ENCODE measurements at places on chromosomes 7 and 10.
A peak's percentile ranks its signal among the peaks of the same experiment; 100 is the strongest.

DNA sequence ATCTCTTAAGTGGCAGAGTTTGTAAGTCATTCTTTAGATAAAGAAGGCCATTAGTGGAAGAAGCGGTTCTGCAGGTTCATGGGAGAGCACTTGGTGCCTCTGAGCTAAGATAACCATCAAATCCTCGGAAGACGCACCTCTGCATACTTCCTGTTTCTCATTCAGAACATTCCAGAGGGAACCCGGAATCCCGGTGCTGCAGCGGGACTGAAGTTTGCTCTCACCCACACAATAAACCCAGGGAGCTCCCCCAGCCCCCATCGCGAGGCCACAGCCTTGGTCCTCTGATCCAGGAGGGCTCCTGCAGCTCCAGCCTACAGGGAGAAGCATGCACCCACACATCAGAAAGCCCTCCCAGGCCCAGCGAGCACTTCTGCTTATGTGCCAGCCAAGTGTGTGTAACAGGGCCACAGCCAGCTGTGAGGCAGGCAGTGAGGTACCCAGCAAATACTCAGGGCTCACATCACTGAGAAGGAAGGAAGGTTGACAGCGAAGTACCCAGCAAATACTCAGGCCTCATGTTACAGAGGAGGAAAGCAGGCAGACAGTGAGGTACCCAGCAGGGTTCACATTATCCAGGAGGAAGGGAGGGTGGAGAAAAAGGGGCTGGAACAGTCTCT, 142.4 kb downstream of the DIP2C start:
- no peak for DNase-seq

GRCh38 chr7:19537942-19538401, 170.9 kb downstream of the POLR1F start:
- no peak for DNase-seq

- DNase-seq: peak; percentile 82
Measured at GRCh38 chr7:1725199-1725690, 55.2 kb downstream of the ELFN1 start.

DNA sequence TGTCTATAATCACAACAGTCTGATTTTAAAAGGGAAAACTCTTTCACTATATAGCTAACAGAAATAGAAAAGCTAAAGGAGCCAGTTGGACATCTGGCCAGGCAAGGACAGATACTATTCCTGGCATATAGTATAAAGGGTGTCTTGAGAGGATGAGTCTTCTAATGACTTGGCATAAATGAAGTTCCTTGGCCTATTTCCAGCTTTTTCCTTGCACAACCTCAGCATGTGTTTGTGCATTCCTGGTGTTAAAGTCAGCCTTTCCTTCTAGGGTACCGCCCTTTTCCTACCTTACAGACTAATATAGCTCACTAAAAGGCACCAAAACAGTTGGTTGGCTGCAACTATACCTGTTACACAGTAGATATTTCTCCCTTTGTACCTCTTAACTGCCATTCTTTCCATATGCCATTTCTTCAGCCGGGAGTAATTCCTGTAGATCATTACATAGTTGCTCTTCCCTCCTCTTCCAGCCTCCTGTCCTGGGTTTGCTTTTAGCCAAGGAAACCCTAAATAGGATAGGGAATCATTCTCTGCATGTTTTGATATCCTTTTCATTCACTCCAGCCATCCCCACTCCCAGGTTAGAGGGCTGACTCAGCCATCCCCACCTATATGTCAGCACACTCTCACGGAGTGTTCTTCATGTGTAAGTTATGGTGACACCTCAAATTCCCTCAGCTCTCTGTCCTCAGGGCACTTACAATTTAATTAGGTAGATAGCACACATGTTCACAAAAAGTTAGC, 102.1 kb upstream of the MDFIC start:
- no peak for DNase-seq

GRCh38 chr7:63040966-63041610, 957.6 kb upstream of the ZNF722 start:
- DNase-seq: no peak

- DNase-seq: no peak
Measured at GRCh38 chr7:64651632-64652165, 14.2 kb upstream of the ZNF107 start.

GRCh38 chr10:84415539-84416244, 87.3 kb downstream of the CCSER2 start:
- no peak for DNase-seq

DNA sequence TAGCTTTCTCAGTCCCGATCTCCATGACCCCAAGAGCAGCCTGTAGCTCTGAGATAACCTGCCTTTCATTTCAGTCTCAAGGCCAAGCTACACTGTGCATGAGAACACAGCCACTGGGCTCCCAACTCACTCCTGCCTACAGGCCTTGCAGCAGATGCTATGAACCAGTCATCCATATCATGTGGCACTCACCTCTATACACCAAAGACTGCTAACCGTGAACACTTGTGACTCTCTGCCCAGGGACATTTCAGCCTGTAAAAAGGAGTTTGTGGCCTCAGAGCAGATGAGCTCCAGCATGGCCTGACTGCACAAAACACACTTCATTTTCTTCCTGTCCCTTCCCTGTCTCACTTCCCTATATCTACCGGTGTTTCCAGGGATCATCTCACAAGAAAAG, 56.9 kb upstream of the NPY start:
- DNase-seq: no peak

DNA sequence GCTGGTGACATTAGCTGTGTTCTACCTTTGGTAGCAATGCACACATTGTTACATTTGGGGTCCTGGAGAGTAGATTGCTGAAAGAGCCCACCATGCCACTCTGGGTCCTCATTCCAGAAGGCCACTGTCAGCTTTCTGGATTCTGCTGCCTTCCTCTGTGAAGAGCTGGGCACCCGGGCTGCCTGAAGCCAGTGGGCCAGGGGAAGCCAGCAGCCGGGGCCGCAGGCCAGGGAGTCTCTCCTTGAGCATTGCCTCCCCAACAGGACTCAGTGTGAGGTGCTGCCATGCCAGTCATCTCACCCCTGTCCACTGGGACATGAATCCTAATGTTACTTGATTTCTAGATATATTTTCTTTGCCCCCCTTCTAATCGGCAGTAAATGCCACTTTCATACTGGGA, 234.0 kb downstream of the SKAP2 start:
- DNase-seq: no peak

GRCh38 chr7:83681200-83681778, 32.4 kb upstream of the SEMA3E start:
- DNase-seq: no peak

DNA sequence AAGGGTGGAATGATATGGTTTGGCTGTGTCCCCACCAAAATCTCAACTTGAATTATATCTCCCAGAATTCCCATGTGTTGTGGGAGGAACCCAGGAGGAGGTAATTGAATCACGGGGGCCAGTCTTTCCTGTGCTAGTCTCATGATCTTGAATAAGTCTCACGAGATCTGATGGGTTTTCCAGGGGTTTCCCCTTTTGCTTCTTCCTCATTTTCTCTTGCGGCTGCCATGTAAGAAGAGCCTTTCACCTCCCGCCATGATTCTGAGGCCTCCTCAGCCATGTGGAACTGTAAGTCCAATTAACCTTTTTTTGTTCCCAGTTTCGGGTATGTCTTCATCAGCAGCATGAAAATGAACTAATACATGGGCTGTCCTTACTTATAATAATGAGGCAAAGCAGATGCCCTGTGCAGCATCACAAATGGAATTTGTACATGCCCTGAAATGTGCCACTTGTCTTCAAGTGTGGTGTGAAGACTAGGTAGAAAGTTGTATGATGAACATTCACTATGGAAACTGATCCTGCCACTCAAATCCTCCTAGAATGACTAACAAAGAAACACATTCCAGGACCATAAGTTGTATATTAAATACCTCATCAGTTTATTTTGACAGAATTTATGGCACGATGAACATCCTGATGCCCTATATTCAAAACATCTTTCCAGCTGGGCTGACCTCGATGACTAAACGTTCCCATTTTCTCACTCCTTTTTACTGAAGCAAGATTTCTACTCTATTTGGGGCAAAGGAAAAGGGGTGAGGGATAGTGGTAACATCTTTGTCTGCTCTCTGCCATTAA, 122.8 kb upstream of the CTTNBP2 start:
- no peak for DNase-seq

GRCh38 chr7:76294344-76295024, 8.0 kb upstream of the HSPB1 start:
- peak; percentile 95 for DNase-seq

DNA sequence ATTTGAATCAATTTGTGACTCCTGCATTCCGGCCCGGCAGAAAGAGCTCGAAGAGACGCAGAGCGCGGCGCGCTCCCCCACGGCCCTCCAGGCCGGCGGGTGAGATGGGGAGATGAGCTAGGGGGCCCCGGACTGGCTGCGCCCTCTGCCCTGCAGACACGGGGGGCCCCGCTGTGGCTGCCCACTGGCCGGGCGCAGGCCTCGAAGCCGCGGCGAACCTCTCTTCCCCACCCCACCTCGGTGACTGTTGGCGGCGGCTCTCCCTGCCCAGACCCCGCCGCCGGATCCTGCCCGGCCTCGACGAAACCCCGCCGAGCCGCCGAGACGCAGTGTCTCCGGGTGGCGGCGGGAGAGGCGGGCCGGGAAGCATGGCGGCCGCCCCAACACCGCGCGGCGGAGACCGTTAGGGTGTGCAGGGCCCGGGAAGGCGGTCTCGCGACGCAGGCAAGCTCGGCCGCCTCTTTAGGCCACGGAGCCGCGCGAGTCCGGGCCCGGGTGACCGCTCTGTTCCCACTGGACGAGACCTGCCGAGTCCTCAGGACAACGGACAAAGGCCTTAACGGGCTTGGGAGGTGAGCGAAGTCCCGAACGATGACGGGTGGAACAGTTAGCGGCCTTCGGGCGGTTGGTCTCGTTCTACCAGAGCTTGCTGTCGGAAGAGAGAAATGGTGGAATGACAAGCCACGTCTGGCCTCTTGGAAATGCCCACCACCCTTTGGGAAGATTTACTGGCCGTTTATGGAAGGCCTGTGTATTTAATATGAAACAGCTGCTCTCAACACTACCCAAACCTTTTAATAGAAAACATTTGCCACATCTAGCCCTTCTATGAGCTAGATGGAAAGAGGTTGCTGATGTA, 24.3 kb downstream of the NUP42 start:
- no peak for DNase-seq

DNA sequence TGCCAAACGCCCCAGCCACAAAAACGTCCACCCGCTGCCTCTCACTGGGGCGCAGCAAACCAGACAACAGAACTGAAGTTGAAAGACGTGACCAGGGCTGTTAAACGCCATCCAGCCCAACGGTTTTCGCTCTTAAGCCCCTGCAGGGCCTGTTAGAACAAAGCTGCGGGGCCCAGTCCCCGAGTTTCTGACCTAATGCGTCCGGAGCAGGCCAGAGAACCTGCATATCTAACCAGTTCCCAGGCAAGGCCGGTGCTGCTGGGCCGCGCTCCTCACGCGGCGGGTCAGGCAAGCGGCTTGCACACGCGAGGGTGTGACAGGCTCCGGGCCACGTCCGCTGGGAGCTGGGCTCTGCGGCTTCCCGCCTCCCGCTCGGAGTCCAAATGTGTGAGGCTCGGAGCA, 87.0 kb downstream of the PTPRN2 start:
- DNase-seq: no peak

DNA sequence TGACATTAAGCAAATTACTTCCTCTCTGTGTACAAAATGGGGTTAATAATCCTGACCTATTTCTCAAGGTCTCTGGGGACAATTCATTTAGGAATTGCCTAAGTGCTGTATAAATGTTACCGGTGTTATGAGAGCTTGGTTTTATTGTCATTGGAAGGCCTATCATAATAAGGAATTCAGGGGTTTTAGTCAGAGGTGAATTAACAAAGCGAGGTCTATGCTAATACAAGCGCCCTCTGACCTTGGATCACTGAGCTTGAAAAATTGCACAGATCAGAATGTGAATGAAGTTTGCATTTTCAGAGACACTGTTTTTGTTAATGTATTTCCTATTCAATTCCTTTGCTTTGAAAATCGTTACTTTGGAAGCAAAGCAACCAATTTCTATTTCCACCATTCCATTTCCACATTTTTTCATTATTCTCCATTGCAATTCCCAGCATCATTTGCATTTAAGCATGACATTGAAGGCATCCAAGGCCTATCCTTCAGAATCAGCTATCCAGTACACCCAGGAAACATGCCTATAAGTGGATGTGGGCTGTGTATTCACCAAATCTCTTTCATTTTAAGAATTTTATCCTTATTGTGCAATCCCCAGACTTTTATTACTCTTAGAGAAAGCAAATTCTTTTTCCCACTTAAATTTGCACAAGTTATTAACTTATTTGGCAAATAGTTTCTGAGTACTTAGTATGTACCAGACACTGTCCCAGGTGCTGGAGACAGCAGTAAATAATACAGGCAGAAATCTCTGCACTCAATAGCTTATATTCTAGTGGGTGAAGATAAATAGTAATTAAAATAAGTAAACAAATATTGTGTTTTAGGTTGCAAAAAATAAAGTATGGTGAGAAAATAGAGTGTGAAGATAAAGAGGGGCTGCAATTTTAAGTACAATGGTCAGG, 133.1 kb downstream of the NRCAM start:
- DNase-seq: no peak

- no peak for DNase-seq
Measured at GRCh38 chr10:104233817-104234216, 1.7 kb upstream of the CFAP43 start.

GRCh38 chr7:43700646-43701499, 28.4 kb downstream of the COA1 start:
- no peak for DNase-seq

DNA sequence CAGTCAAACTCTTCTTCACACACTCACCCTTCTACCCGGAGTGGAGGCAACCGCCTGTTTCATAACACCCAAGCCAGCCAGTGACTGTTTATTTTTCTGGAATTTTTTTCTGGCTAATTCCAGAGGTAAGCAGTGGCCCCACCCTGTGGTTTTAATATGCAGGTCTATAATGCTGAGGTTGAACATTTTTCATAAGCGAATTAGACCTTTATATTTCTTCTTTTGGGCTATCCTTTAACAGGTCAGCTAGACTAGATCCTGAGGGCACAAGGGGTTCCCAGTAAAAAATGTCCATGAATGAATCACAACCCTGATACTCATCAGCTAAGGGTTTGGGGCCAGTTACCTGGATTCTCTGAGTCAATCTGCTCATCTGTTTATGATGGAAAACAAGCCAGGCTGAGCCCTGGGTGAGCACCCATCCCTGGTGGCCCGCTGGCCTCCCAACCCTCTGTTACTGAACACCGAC, 76.2 kb downstream of the GRB10 start:
- DNase-seq: no peak

DNA sequence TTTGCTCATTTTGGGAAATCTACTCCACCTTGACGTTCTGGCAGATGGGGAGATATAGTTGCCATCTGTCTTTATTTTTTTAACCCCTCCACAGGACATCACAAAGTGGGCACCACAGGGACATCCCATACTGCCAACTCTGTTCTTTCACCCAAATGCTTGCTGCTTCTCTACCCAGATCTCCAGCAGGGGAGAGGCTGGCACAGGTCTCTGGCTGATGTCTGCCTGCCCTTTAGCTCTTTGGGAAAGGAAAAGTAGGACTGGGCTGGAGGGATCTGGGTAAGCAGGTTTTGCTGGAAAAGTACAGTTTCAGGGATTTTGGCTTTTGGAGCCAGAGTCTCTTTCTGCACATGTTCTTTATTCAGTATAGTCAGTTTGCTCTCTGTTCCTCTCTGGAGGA, 156.7 kb downstream of the ANLN start:
- no peak for DNase-seq

- no peak for DNase-seq
Measured at GRCh38 chr10:77230194-77230593, 407.4 kb downstream of the KCNMA1 start.

GRCh38 chr7:440059-440749, 79.4 kb downstream of the PDGFA start:
- DNase-seq: no peak

GRCh38 chr7:43552122-43552521, 30.8 kb upstream of the STK17A start:
- no peak for DNase-seq

- no peak for DNase-seq
Measured at GRCh38 chr7:108015740-108016139, 12.8 kb upstream of the LAMB1 start.
